Mesothelial cell of epicardium (in vitro differentiated cells): ENCODE measurements at places on chromosomes 7 and 10.

DNA sequence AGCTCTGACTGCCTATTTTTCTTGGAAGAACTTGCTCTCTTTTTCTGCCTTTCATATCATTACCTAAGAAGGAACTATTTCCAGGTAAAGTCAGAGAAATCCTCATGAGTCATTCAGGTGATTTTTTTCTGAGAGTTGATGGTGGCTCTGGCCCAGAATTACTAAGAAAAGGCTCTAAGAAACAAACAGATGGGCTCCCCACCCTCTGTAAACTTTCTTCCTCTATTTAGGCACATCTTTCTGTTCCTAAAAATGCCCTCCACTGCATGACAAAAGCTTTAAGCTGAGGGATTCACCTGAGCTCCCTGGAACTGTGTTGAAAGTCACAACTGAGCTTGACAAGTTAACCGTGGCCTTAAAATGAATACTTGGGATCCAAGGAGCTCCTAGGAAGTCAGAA lies 1.6 kb downstream of the OLAH start:
- no peak for DNase-seq

DNA sequence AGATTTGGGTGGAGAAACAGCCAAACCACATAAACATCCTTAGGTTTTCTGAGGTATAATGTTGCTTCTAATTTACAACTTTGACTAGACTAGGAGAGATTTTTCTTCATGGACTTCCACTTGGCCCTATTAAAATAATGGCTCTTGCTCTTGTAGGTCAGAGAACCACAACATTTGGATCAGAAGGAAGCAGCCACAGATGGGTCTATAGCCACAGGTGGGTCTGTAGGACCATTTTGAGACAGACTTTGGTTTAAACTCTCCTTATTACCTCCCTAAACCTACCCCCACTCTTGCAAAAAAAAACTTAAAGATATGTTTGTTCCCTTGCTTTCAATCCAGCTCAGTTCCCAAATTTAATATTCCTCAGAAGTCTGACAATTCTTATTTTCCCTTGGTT lies 1260.8 kb downstream of the GATA3 start:
- DNase-seq: no peak

- DNase-seq: no peak
Measured at GRCh38 chr7:140390034-140390433, 8.3 kb downstream of the SLC37A3 start.

DNA sequence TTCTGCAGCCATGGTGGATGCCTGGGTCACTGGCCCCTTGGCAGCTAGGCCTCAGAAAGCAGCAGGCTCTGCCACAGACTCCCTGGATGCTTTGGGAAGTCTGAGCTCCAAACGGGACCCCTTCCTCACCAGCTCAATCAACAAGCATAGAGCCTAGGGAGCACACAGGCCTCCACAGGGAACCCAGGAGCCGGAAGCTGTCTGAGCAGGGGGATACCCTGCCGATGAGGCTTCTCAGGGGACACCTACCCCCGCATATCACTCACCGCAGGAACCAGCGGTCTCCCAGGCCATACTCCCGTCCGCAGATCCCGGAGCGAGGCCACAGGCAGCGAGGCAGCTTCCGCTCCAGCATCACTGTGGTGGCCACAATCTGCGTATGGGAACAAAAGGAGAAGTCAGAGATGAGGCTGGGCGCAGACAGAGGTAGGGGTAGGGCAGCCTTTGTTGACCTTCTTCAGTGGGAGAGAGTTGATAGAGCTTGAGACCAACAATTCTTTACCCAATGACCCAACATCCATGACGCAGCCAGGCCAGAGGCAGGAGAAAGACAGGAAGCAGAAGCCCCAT lies 13.4 kb downstream of the TRPV6 start:
- DNase-seq: no peak
